Sigmoid colon (tissue), 7 donors: ENCODE measurements at places on chromosomes 7 and 10. TPM values are rescaled to one million over a fixed set of nuclear protein-coding genes. Genes with fewer than 3 reads are reported as not detected.

Gene DNAJC12
- polyA plus RNA-seq = 51.1 TPM

Gene ASAH2
- polyA plus RNA-seq = 0.26 TPM

Gene CRTAC1
- 1.4 TPM for polyA plus RNA-seq

Gene COL28A1
- polyA plus RNA-seq = 1.6 TPM

Gene ELOVL3
- not detected for polyA plus RNA-seq

Gene AGR2
- polyA plus RNA-seq = 370 TPM

Gene MYL10
- not detected for polyA plus RNA-seq

Gene SPAM1
- not detected for polyA plus RNA-seq

Gene TEX36
- polyA plus RNA-seq = not detected
